ENCODE measurements at places on chromosomes 1 and 21.

DNA sequence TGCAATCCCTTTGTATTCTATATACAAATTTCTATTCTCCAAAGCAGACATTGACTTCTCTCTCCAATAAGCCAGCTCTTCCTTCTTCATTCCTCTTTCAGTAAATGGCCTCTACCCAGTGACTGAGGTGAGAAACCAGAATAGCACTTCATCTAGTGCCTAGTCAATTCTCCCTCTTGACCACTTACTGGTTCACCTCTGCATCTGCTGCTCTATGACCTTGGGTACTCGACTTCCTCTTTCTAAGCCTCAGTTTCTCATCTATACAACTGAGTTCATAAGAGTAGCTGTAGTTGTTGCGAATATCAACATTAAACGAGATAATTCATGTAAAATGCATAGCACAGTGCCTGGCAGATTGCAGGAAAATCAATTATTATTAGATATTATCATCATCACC, 12.4 kb downstream of the LYST start:
- DNase-seq: no peak

- DNase-seq: no peak
These were observed 1148.5 kb downstream of the PLA2G4A start for GRCh38 chr1:187977298-187977697.

DNA sequence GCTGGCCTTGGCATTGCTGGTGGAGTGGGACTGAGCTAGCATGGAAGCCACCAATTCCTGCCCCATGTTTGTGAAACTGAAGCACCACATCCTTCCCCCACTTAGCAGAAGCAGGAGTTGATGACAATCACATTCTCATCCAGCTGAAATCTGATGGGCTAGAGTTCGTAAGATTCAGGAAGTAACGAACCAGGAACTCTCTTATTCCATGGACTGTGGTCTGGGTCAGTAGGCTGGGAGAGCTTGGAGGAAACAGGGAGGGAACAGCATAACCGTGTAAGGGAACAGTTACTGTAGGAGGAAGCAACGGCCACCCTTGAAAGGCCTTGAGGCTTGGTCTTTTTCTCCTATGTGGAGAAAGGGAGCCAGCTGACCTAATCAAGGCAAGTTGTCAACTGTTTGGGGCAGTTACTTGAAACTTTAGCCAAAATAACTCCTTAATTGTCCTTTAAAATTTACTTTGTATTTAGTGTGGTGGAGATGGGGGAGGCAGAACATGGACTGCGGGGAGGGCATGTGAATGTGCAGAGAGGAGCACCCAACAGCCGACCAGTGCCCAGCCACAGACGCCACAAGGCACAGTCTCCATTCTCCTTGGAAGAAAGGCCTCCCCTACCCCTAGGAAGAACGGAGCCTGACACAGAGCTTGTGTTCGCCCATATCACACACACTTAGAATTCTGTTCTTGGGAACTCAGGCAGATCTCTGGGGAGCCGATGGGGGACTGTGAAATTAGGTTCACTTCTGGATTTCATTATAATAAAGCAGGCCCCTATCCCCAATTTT, 2.0 kb upstream of the COQ8A start:
- no peak for DNase-seq

GRCh38 chr21:36813052-36813451, 114.1 kb downstream of the SIM2 start:
- no peak for DNase-seq

DNA sequence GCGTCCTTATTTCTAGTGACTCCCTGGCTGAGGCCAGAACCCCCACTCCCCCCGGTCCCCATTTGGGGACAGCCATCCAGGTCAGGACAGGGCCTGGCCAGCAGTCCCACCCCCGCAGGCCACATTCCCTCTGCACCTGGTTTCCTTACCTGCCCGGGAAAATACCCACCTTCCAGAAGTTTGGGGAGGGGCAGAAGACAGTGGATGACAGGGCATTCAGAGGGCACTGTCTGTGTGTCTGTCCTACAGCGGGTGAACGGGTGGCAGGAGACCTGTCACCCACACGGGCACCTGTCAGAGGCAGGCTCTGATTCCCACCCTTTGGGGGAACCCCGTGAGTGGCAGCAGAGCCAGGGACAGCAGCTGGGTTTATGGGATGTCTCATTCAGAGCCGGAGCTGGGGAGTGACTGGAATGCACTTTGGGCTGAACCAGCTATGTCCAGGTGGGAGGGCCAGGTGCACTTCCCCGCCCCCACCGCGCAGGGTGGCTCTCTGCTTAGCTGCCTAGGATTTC, 2.0 kb downstream of the ARHGEF16 start:
- no peak for DNase-seq

DNA sequence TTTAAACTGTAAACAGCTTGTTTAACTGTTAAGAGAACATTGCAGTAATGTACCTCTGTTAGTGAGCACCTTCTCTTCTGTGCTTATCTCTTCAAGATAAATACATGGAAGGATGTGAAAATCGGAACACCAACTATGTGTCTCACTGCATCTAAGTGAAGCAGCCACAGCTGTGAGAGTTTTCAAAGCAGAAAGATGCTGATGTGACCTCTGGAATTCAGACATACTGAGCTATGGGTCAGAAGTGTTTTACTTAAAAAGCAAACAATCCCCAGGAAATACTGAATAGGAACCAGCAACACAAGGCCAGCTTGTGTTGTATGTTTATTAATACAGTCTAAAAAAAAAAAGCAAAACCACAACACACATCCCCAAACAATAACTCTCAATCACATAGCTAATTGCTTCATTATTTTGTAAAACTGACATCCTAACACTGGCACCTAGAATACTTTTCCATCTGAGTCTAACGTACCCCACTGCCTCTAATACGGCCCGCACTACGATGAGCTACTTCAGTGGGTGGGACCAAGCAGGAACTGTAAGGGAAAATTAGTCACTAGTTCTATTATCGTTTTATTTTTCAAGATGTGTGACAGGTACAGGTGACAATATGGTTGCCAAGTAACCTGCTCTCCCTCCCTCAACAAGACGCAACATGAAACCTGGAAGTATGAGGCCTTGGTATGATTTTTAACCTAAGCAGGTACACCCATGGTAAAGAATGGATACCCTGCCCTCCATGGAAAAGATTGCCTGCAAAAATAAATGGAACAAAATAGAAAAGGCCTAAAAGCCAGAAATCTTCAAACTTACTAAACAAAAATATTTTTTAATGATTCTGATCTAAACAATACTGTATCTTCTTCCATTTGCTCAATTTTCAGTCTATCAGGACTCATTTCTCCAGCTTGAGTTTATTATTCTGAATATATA, 13.9 kb downstream of the ERRFI1 start:
- no peak for DNase-seq

DNA sequence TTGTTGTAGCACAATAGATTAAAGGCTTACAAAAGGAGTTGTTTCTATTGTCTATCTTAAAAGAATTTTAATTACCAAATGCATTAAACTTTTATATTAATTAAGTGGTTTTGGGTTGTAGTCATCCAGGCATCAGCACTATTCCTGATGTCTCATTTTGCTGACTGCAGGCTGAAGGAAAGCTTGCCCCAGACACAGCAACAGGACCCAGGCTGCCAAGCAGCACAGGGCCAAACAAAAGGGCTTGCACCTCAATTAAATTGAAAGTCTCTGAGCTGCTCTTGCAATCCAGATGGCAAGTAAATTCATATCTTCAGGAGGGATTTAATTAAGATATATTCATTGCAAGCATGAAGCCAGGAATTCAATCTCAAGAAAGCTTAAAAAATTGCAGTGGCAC, 80.7 kb upstream of the CHODL start:
- DNase-seq: no peak

All from CD4-positive, alpha-beta T cell treated with Interleukin-12 subunit alpha and Interleukin-12 subunit beta, for 1 hour (primary cell).